ENCODE measurements at places on chromosomes 11 and 22. TPM values are rescaled to one million over a fixed set of nuclear protein-coding genes. Genes with fewer than 3 reads are reported as not detected.

DNA sequence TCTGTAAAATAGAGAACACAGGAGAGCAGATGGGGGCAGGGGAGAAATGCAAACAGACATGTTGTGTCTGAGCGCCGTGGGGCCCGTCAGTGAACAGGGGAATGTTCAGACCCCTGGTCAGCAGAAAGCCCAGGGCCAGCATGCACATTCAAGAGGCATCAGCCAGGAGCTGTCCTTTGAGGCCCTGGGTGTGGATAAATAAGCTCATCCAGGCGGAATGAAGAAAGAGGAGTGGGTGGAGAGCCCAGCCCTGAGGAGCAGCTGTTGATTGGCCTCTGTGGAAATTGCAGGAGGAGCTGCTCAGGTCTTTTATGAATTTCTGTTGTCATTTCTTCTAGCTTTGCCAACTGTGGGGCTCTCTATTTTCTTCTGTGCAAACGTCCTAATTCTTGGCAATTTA lies 49.7 kb upstream of the CECR2 start:
- no peak for DNase-seq

GRCh38 chr11:13328286-13328685 lies 50.7 kb downstream of the BMAL1 start:
- no peak for DNase-seq

NCR3LG1 gene
- total RNA-seq, result 5.8 TPM

- DNase-seq, result no peak
Measured at GRCh38 chr11:81211050-81211449, 1522.6 kb downstream of the FAM181B start.

DNA sequence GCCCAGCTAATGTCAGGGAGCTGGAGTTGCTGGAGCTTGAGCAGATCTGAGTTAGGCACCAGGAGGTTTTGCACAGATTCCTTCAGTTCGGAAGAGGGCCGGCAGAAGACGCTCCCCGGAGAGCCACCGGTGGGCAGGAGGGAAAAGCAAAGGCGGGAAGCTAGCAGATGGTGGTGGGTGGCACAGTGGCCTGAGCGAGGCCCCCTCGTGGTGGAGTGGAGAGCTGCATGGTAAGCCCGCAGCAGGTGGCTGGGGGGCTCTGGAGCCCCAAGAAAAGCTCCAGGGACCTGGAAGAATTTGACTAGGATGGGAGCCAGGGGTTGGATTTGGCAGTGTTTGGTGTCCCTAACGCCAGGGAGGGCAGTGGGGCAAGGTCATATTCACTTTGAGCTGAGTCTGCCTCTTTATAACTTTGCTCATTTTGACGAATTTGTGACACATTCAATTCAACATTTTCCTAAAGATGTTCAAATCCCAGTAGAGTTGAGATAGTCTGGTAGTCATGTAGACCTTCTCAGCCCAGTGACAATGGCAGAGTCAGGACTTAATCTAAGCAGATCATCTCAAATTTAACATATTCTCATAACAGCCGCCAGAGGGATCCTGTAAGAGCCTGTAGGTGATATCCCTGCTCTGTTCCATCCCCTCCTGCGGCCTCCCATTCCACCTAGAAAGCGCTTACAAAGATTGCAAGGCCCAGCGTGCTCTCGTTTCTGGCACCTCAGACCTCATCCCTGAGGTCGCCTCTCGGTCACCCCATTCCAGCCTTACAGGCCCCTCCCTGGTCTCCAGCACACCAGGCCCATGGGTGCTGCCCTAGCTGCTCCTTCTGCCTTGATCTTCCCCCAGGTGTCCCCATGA lies 57.9 kb downstream of the TRIM29 start:
- DNase-seq, result no peak

- no peak for DNase-seq
Measured at GRCh38 chr22:36855478-36855877, 5.3 kb upstream of the NCF4 start.

DNA sequence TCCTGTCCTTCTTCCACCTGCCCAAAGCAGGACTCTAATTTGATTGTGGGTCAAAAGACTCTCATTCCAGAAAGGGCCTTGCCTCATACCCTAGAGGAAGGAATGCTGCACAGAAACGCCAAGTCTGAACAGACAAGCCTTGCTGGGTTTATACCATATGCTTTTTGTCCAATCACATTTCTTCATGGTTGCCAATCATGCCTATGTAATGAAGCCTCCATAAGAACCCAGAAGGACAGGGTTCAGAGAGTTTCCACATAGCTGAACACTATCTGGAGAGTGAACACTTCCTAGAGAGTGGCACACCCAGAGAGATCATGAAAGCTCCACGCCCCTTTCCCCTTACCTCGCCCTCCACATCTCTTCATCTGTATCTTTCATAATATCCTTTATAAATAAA lies 4.8 kb upstream of the SAA2 start:
- no peak for DNase-seq

DNA sequence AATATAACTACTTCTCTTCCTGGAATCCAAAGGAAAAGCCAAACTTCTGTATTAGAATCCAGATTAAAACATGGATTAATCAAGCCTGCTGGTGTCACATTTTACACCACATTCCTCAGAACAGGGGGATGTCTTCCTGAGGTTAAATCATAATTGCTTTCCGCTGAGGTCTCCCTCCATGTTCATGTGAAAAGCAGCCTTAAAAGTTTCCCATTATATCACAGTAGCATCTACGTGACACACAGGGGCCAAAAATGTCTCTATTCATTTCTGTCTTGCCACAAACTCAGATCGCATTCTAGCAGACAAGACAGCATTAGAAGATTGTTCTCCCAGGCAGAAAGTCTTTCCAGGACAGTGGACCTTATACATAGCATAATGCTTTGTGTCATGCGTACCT lies 788.7 kb downstream of the OPCML start:
- DNase-seq, result no peak

DNA sequence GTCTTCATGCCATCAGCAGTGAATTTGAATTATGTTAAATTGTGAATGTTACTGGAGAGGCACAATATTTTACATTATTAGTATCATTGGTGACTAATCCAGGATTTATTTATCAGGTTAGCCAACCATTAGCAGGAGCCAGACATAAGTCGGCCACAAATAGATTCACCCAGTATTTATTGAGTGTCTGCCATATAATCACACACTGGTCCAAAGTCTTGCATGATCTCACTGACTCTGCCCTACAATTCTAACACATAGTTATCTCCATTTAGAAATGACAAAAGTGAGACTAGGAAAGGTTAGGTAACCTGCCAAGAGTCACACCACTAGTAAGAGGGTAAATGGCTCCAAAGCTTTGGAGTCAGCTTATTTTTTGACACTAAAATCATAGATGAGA lies 179.6 kb downstream of the BLID start:
- no peak for DNase-seq

DNA sequence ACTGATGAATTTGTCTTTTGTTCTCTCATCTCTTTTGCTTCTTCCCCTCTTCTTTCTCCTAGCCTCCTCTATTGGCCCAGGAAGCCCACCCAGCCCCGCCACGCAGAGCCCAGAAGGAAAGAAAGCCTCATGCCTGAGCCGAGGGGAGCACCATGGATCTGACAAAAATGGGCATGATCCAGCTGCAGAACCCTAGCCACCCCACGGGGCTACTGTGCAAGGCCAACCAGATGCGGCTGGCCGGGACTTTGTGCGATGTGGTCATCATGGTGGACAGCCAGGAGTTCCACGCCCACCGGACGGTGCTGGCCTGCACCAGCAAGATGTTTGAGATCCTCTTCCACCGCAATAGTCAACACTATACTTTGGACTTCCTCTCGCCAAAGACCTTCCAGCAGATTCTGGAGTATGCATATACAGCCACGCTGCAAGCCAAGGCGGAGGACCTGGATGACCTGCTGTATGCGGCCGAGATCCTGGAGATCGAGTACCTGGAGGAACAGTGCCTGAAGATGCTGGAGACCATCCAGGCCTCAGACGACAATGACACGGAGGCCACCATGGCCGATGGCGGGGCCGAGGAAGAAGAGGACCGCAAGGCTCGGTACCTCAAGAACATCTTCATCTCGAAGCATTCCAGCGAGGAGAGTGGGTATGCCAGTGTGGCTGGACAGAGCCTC lies 3.8 kb downstream of the ZBTB16 start:
- no peak for DNase-seq

HBG1 gene
- not detected for total RNA-seq

All from A673 (cell line).